ENCODE measurements at places on chromosomes 5 and 9.

DNA sequence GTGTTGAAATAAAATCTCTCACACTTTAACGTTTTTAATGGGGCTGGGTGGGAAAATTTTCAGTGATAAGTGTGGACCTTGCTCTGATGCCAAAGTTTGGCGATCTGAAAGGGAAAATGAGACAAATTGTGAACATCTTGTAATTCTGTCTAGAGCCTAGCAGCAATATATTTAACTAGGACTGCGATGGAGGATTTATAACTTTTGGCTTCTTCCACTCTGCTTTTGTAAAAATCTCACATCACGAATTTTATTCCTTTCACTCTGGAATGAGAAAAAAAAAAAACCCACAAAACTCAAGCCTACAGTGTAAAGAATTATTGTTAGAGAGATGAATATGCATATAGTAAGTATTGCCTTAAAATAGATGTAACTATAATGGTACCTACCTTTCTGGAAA, 19.9 kb downstream of the CCNH start:
- DNase-seq = no peak

GRCh38 chr9:76018235-76018634, 127.8 kb downstream of the PCSK5 start:
- no peak for DNase-seq

DNA sequence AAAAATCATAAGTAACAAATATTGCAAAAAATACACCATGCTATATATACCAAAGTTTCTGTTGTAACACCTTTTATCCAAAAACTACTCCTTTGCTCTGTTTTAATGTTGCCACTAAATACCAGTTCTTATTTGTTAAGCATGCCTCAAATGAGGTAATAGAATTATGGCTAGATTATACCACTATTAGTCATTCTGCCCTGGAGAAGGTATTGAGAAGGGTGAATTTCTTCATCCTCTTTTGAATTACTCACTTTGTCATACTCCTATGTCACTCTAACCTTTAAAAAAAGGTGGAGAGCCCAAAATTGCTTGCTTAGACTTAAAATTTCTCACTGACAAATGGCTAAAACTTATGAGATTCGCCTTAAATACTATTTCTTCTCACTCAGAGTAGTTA, 750.9 kb downstream of the MAT2B start:
- DNase-seq = no peak

- no peak for DNase-seq
These were observed 77.4 kb upstream of the FCN1 start for GRCh38 chr9:134994926-134995791.

Data from DMS79 (cell line).